ENCODE measurements at places on chromosomes 16 and 17. TPM values are rescaled to one million over a fixed set of nuclear protein-coding genes. Genes with fewer than 3 reads are reported as not detected.
A peak's percentile ranks its signal among the peaks of the same experiment; 100 is the strongest.

DNA sequence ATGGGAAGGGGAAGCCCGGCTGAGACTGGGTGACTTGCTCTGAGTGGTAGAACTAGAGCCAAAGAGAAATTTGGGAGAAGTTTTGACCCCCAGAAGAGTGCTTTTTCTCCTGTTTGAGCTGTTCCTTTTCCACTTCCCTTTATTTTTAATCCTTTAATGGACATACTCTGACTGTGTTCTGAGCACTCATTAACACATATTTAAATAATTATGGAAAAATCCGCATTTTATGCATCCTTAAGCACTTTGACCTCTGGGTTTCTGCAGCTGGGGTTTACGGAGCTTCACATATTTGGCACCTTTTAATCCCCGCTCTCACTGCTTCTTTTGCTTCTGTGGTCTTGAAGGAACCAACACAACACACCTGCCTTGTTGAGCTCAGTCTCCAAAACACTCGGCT lies 114.7 kb downstream of the FOXL1 start:
- H3K4me1 ChIP-seq, result no peaks in the 10 kb centered on the region
- DNase-seq, result no peak
- H3K27ac ChIP-seq, result no peak overlapping the region
- H3K36me3 ChIP-seq, result no peaks in the 10 kb centered on the region

- DNase-seq, result peak; percentile 68
- H3K4me3 ChIP-seq, result no peak overlapping the region
- peaks cover 22% of the 10 kb centered on the region for H3K36me3 ChIP-seq
- H3K27ac ChIP-seq, result peak overlapping the region; percentile 46
These were observed 13.3 kb downstream of the NDUFAF8 start for GRCh38 chr17:81252326-81252986.

- no peaks in the 10 kb centered on the region for H3K27me3 ChIP-seq
- peaks cover 36% of the 10 kb centered on the region for H3K4me1 ChIP-seq
- H3K36me3 ChIP-seq, result peaks cover 17% of the 10 kb centered on the region
- no peak for DNase-seq
- no peak overlapping the region for H3K4me3 ChIP-seq
- H3K27ac ChIP-seq, result no peak overlapping the region
These were observed 13.2 kb downstream of the IL34 start for GRCh38 chr16:70659546-70659945.

GRCh38 chr17:40727447-40728231 lies 24.1 kb upstream of the KRT24 start:
- H3K36me3 ChIP-seq, result no peaks in the 10 kb centered on the region
- H3K27ac ChIP-seq, result no peak overlapping the region
- no peaks in the 10 kb centered on the region for H3K4me1 ChIP-seq

- DNase-seq, result no peak
- no peaks in the 10 kb centered on the region for H3K27me3 ChIP-seq
- H3K4me1 ChIP-seq, result peaks cover 5% of the 10 kb centered on the region
- H3K27ac ChIP-seq, result no peak overlapping the region
These were observed 414.4 kb downstream of the SHISA9 start for GRCh38 chr16:13315642-13316427.

- H3K4me1 ChIP-seq, result peaks cover 69% of the 10 kb centered on the region
- H3K27ac ChIP-seq, result peak overlapping the region; percentile 78
- peak overlapping the region; percentile 76 for H3K4me3 ChIP-seq
- no peaks in the 10 kb centered on the region for H3K36me3 ChIP-seq
- H3K27me3 ChIP-seq, result no peaks in the 10 kb centered on the region
These were observed 383 bp downstream of the ZNF598 start for GRCh38 chr16:2009164-2009711.

Gene GP1BA
- total RNA-seq, result not detected

All from HepG2 (cell line).